Small intestine (tissue), 16 donors: ENCODE measurements at places on chromosomes 6 and 20.

- no peaks in the 10 kb centered on the region for H3K36me3 ChIP-seq
- no peaks in the 10 kb centered on the region for H3K4me1 ChIP-seq
- H3K4me3 ChIP-seq: no peak overlapping the region
Observed at GRCh38 chr6:38514399-38514798, 125.3 kb downstream of the BTBD9 start.

GRCh38 chr6:116047173-116047933, 13.3 kb downstream of the FRK start:
- peak; percentile 65 for DNase-seq
- H3K36me3 ChIP-seq: no peaks in the 10 kb centered on the region
- H3K4me1 ChIP-seq: peaks cover 18% of the 10 kb centered on the region

DNA sequence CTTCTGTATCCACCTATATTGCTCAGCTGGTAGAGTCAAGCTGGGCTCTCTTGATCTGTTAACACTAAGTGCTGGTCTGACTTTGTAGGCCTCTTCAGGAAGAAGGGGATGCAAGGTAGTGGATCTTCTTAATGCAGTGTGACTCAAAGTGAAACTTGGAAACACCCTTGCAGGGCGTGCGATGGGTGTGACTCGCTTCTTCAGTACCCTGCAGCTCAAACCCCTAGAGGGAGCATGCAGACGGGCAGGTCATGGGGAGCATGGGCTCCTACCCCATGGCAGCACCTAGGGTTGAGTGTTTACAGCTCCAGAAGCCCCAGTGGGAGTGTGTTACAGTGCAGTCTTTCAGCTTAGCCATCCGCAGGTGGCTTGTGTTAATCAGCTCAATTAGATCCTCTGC, 757 bp upstream of the SAMD3 start:
- DNase-seq: no peak
- no peak overlapping the region for H3K4me3 ChIP-seq
- H3K36me3 ChIP-seq: no peaks in the 10 kb centered on the region

- H3K4me1 ChIP-seq: no peaks in the 10 kb centered on the region
- H3K27me3 ChIP-seq: no peaks in the 10 kb centered on the region
- H3K36me3 ChIP-seq: no peaks in the 10 kb centered on the region
- no peak for DNase-seq
Observed at GRCh38 chr6:68042339-68043121, 592.6 kb upstream of the ADGRB3 start.

GRCh38 chr6:154482858-154483257, 27.6 kb downstream of the CNKSR3 start:
- peaks cover 4% of the 10 kb centered on the region for H3K4me1 ChIP-seq
- H3K27me3 ChIP-seq: no peaks in the 10 kb centered on the region
- no peak for DNase-seq
- no peak overlapping the region for H3K4me3 ChIP-seq
- H3K36me3 ChIP-seq: no peaks in the 10 kb centered on the region
- H3K27ac ChIP-seq: peak overlapping the region; percentile 4

GRCh38 chr20:3166913-3167342, 6.4 kb downstream of the LZTS3 start:
- no peaks in the 10 kb centered on the region for H3K27me3 ChIP-seq
- no peak overlapping the region for H3K4me3 ChIP-seq
- no peak overlapping the region for H3K27ac ChIP-seq
- no peaks in the 10 kb centered on the region for H3K36me3 ChIP-seq
- H3K4me1 ChIP-seq: no peaks in the 10 kb centered on the region

DNA sequence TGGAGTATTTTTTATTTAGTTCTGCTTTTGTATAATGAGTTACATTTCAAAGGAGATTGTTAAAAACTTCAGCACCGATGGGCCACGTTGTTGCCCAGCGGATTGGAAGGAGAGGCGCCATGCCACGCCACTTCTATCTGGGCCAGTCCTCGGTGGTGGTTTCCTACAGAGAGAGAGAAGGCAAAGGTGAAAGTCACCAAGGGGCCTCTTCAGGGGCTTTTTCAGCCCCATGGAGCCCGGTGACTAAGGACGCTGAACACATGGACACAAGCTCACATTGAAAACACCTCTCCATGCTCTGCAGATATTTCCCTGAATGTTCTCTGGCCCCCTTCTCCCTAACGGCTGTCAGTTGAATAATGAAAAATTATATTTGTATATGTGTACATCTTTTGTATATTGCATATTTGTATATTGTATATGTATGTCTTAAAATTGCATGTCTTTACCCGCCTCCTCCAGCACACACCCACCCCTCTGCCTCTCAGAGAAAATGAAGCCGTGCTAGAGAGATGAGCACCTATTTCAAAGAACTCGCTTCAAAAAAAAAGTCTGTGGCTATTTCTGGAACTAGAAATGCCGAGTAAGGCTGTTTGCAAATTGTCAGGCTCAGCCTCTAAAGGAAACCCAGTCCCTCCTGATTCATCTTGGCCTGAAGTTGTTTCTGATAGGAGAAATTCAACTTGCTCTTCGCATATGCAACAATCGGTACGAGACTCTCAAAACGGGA, 91.9 kb upstream of the CDH4 start:
- no peak overlapping the region for H3K27ac ChIP-seq
- H3K4me3 ChIP-seq: no peak overlapping the region
- no peak for DNase-seq
- no peaks in the 10 kb centered on the region for H3K36me3 ChIP-seq

GRCh38 chr20:22471156-22471836, 113.1 kb downstream of the FOXA2 start:
- H3K27ac ChIP-seq: no peak overlapping the region
- no peaks in the 10 kb centered on the region for H3K4me1 ChIP-seq
- peak; percentile 29 for DNase-seq
- H3K36me3 ChIP-seq: no peaks in the 10 kb centered on the region

GRCh38 chr6:37602801-37603200, 94.9 kb downstream of the MDGA1 start:
- H3K36me3 ChIP-seq: no peaks in the 10 kb centered on the region
- H3K27ac ChIP-seq: no peak overlapping the region
- H3K4me1 ChIP-seq: no peaks in the 10 kb centered on the region
- no peak overlapping the region for H3K4me3 ChIP-seq
- H3K27me3 ChIP-seq: peaks cover 5% of the 10 kb centered on the region

GRCh38 chr6:87675004-87675681, 26.9 kb downstream of the AKIRIN2 start:
- H3K27ac ChIP-seq: no peak overlapping the region
- no peak for DNase-seq
- H3K27me3 ChIP-seq: no peaks in the 10 kb centered on the region
- H3K36me3 ChIP-seq: peaks cover 15% of the 10 kb centered on the region

DNA sequence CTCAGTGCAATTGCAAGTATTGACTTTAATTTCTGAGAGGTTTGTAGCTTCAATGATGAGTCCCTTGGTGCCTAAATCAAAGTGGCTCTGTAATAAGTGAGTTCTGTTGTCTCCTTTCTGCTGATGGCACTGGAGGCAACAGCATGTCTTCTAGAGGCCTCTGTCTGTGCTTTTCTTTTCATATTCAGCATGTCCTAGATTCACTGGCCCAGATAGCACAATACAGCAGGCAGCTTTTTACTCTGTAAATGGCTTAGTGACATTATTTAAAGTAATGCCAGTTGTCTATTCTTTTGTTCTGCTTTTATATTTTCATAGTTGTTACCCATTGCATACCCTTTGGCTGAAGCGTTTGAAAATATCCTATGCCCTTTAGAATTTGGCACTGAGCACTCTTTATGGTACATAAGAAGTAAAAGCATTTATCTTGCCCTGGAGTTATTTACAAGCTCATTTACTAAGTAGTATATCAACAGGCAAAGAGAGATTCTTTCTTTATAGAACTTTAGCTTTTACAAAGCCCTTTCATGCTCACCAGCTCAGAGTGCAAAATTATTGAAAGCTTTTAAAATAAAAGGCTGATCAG, 271.5 kb upstream of the KCNQ5 start:
- H3K4me3 ChIP-seq: no peak overlapping the region
- H3K4me1 ChIP-seq: no peaks in the 10 kb centered on the region
- H3K27ac ChIP-seq: no peak overlapping the region
- H3K27me3 ChIP-seq: no peaks in the 10 kb centered on the region
- H3K36me3 ChIP-seq: no peaks in the 10 kb centered on the region

DNA sequence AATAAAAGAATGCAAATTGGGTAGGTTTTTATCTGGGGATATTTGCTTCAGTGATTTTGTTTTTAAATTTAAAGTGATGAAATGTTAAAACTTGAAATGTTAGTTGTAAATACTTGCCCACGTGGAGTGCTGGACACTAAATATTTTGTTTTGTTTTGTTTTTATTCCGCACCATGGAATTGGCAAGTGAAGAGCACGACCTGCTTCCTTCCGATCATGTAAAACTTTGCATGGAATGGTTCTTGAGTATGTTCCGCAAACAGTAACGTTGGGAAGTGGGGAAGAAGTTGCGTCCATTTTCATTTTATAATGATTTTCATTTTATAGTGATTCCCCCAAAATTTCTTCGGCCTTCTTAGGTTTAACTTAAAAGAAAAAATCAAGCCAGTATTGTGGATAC, 765 bp downstream of the IRAK1BP1 start:
- no peak overlapping the region for H3K27ac ChIP-seq
- no peak overlapping the region for H3K4me3 ChIP-seq
- H3K4me1 ChIP-seq: no peaks in the 10 kb centered on the region
- DNase-seq: peak; percentile 3

DNA sequence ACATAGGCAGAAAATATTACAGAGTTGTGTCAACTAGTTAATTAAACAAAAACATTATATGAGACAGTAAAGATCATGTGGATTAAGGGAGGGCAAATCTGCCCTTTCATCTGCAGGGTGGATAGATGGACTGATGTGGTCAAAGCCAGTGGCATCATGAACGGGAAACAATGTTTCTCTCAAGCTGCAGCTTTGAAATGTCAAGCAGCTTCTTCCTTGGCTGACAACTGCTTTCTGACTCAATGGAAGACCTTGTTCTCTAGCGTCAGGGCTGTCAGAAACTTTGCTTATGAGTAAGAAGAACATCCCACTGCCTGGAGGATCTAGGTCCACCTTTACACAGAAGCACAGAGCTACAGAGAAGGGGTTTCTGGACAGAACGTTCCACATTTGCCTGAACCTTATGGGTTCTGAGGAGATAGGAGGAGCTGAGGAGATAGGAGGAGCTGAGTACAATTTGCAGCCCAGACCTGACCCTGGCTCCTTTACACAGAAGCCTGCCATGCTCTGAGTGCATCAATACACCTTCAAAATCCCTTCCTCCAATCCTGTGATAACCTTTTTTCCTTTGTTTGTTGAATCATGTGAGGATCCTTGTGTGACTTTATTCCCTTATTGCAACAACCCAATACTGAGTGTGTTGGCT, 6.1 kb downstream of the CST5 start:
- no peak overlapping the region for H3K27ac ChIP-seq
- H3K4me3 ChIP-seq: no peak overlapping the region
- H3K4me1 ChIP-seq: no peaks in the 10 kb centered on the region

DNA sequence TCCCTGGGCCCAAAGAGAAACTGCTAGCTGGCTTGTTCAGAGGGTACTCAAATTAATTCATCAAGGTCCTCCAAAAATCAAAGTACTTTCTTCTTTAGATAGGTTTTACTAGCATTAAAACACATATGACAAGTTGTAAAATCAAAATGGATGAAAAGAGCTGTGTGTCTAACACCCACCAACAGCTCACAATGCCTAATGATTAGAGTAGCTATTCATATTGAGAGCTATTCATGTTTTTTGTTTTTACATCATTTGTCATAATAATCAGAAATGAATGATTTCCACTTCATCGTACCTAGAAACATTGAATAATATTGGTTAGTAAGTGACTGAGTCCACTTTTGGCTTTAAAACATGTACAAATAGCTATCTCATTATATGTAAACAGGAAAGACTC, 289.9 kb upstream of the RUNX2 start:
- H3K4me1 ChIP-seq: no peaks in the 10 kb centered on the region
- no peak overlapping the region for H3K27ac ChIP-seq
- H3K4me3 ChIP-seq: no peak overlapping the region

DNA sequence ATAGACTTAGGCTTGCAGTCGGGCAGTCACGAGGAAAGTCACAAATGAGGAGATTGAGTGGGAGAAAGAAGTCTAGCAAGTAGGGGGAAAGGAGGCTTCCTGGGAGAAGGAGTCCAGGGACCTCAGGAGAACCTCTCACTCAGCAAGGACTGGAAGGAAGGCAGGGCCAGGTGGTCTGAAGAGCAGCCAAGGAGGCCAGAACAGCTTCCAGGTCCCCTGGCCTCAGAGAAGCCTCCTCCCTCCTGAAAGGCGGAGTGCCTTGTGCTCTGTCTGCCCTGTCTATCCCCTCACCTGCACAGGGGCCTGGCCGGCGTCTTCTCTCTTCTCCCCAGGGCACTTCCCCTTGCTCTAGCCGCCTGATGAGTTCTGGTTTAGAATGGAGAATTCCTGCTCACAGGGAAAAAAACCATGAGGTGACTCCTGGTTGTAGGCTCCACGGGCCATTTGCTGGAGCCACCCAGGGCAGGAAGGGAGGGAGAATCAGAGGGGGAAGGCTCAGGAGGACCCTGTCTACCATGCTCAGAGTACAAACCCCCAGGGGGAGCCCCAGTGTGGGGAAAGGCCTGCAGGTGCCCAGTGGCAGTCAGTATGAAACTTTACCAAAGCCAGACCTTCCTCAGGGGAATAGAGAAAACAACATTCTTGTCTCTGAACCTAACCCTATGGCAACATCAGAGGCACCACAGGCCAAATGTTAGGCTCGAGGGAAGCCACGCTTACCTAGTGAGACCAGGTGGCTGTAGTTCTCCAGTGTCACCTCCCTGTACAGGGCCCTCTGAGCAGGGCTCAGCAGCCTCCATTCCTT, 11.2 kb downstream of the ZNF337 start:
- no peak overlapping the region for H3K27ac ChIP-seq
- no peak for DNase-seq
- no peak overlapping the region for H3K4me3 ChIP-seq
- no peaks in the 10 kb centered on the region for H3K4me1 ChIP-seq
- no peaks in the 10 kb centered on the region for H3K27me3 ChIP-seq

GRCh38 chr6:84568971-84569370, 195.4 kb downstream of the TBX18 start:
- H3K27ac ChIP-seq: no peak overlapping the region
- H3K27me3 ChIP-seq: no peaks in the 10 kb centered on the region
- H3K4me3 ChIP-seq: no peak overlapping the region
- DNase-seq: no peak

DNA sequence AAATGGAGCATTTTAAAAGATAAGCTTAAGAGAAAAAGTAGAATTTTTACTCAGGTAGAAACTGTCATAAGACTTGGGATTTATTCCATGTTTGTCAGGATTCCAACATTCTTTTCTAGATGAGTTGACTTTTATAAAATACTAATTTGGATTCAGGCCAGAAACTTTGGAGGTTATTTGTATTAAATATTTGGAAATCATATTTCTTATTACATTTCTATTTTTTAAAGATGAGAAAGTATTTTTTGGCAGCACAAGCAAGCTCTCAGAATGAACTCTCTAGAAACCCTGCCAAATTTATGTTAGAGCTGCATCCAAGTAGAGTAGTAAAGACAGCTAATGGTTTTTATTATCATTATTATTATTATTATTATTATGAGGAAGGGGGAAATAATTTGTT, 1014.9 kb upstream of the GJE1 start:
- no peaks in the 10 kb centered on the region for H3K27me3 ChIP-seq
- H3K36me3 ChIP-seq: no peaks in the 10 kb centered on the region
- H3K4me3 ChIP-seq: no peak overlapping the region
- H3K27ac ChIP-seq: no peak overlapping the region
- H3K4me1 ChIP-seq: no peaks in the 10 kb centered on the region
